ENCODE measurements at places on chromosomes 11 and 22.
A peak's percentile ranks its signal among the peaks of the same experiment; 100 is the strongest.

DNA sequence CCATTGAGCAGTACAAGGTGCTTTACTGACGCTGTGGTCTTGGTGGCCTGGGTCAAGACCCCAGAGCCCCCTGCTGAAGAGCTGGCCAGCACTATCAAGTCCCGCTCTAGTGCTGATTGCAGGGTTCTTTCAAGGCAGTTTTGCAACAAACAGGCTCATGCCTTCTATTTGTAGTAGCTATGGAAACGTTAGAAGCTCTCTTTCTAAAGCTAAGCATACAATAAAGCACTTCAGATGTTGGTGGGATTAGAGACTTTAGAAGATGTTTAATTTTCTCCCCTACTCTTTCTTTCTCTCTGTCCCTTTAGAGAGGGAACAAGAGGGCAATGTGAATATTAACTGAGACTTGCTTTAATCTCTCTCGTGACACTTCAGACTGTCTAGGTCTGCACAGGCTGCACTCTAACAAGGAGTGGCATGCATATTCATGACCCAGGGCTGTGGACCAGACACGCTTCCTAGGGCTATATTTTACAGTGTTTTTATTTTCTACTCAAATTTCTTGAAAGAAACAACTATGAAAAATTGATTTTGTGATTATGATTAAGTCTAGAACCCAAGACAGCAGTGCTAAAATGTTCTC is 138.6 kb downstream of the WNT7B start:
- no peak for DNase-seq

DNA sequence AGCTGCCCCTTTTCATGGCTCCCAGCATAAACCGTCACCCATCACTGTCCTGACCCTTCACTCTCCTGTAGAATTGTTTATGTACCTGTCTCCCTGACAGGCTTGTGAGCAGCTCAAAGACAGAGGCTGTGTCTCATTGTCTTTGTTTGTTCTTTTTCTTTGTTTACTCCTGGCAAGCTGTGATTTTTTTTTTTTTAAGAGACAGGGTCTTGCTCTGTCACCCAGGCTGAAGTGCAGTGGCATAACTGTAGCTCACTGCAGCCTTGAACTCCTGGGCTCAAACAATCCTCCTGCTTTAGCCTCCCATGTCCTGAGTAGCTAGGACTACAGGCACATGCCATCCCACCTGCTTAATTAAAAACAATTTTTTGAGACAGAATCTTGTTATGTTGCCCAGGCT is 9.7 kb downstream of the ARHGAP1 start:
- no peak for DNase-seq

DNA sequence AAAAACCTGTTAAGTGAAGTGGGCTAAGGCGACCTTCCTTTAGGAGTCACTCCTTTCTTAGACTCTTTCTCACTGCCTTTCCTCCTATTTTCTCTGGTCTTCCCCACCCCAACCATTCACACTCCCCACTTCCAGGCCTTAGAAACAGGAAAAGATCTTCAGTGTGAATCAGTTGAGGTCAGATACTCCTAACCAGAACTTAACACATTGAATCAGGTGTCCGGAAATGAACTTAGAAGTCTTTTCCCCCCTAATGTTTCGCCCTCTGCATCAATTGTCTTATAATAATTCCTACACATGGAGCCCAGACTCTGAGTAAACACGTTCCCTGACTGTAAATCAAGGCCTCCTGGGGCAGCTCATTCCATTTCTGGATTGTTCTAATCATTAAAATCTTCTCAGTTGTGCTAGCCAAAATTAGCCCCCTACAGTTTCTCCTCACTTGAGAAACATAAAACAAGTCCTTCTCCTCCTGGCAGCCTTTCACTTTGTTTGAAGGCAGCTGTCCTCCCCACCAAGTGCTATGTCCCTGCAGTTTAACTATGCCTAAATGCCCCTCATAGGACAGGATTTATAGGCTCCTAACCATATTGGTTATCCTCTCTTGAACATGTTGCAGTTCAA is 32.7 kb upstream of the USP47 start:
- DNase-seq: no peak

DNA sequence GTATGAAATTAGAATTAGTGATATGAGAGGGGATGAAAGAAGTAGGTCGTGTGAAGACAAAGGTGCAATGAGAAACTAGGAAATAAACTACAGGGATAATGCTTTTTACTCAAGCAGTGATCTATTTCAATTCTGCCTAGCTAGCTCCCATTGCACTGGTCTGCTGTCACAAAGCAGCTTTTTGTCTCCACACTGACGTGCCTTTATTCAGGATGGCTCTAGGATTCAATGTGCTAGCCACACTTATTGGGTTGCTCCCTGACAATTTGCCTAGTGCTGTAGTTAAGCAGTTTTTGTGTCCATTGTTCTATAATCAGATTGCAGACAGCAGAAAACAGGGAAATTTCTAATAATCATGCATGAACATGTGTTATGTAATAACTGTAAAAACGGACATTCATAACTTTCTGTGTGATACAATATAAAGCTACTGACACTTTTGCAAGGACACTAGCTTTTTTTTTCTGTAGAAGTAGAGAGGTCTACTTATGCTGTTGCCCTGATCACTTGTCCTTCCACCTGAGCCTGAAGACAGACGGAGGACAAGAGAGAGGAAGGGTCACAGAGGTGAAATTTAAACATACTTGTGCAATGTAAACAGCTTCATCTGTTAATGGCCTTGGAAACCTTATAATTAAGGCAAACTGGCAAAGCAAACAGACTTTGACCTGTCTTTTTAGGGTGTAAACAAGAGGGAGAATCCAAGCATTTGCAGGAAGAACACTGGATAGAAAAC is 269.6 kb downstream of the LRRC4C start:
- DNase-seq: no peak

GRCh38 chr11:98587884-98588283 is 432.9 kb upstream of the CNTN5 start:
- no peak for DNase-seq

GRCh38 chr11:111194860-111195568 is 50.5 kb upstream of the POU2AF2 start:
- no peak for DNase-seq

DNA sequence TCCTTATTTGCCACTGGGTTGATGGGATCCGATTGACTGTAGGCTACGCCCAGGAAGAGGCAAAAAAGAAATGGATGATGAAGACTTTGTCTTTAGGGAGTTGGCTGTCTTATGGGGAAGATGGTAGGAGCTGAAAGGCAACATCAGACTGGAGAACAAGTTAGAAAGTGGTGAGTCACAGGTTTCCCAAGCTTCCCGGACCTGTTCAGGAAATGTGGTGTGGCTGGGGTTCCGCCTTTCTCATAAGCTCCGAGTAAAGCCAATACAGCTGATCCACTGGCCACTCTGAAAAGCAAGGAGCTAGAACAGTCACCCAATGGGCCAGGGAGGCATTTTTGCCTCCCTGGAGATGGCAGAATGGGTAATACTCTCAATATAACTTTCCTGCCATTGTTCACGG is 194.5 kb downstream of the SNX19 start:
- no peak for DNase-seq

GRCh38 chr22:27331526-27332281 is 469.9 kb downstream of the MN1 start:
- DNase-seq: no peak

DNA sequence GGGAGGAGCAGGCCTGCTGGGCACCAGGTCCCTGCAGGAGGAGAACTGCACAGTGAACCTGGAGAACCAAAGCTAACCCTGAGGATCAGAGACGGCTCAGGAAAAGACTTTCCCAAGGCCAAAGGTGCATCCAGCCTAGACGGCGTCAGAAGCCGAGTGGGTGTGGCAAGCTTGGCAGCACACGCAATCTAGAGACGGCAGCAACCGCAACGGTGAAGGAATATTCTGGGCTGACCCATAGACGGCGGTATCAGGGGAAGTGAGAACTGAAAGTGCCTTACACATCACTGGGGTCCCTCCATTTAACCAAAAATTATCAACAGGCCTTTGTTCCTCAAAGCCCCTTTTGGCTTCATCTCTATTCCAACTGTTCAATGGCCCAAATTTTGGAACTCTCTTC is 26.2 kb downstream of the SPATA19 start:
- no peak for DNase-seq

- peak; percentile 33 for DNase-seq
Measured at GRCh38 chr11:44556735-44557409, 8.6 kb upstream of the CD82 start.

DNA sequence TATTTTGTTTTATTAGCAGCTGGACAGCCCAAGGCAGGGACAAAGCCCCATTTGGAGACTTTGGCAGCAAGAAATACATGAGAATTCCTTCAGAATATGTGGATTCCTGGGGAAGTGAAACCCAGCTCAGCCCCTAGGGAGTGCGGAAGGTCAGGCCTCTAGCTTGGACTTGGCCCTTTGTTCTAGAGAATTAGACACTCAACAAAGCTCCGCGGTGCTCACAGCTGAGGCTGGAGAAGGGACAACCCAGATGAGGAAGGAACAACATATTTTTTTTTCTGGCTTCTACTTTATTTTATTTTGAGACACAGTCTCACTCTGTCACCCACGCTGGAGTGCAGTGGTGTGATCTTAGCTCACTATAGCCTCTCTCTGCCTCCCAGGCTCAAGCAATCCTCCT is 44.7 kb upstream of the SEPTIN5 start:
- no peak for DNase-seq

DNA sequence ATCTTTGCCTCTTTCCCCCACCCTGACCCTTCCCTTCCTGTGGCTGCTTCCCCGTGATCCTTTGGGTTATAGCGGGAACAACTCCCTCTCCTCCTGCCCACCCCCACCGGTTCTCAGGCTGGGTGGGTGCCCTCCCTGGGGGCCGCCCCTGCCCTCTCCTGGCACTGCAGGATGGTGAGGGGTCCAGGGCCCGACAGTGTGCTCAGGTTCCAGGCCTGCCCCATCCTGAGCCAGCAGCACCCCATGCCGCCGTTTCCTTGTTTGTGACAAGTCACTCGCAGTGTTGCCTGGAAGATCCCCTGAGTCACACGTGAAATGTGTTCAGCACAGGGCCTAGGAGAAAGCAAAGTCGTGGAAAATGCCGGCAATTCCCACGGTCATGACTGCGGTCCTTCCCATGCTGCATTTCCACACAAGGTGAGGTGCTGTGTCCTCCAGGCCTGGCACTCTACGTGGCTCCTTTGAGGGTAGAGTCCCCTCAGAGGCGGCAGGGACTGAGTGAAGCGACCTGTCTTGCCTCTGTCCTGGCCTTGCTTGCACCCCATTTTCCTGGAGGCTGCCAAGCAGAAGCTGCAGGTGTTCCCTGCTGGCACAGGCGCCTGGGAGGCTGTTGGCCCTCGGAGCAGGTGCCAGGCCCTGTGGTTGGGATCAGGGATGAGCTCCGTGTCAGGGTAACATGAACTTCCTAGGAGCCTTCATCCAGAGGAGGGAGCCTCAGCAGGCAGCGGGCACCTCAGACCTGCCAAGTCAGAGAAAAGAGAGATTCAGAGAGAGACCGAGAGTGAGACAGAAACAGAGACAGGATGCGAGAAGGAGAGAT is 80.5 kb upstream of the LINC01488 start:
- no peak for DNase-seq

DNA sequence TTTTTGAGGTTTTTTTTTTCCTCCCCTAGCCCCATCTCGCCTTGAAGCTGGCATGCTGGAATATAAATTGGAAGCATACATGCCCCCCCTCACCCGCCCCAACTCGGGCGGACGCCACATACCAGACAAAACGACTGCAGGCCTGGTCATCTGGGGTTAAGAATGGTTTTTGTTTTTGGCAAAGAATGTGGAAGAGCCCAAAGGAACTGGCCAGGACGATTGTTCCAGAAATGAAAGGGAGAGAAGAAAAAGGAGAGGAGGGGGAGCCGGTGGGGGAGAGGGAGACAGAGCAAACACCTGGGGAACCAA is 25.0 kb downstream of the MN1 start:
- DNase-seq: no peak

- no peak for DNase-seq
Measured at GRCh38 chr22:37184380-37184755, 3.7 kb downstream of the C1QTNF6 start.

- no peak for DNase-seq
Measured at GRCh38 chr11:24575392-24575791, 78.5 kb downstream of the LUZP2 start.

- DNase-seq: no peak
Measured at GRCh38 chr11:1389932-1390568, at the start of gene BRSK2. TSS of gene BRSK2 (plus strand) at chr11:1389934. CDS start at chr11:1390285, 351 bp downstream.

- DNase-seq: no peak
Measured at GRCh38 chr22:20232781-20233180, 35.3 kb downstream of the RTN4R start.

DNA sequence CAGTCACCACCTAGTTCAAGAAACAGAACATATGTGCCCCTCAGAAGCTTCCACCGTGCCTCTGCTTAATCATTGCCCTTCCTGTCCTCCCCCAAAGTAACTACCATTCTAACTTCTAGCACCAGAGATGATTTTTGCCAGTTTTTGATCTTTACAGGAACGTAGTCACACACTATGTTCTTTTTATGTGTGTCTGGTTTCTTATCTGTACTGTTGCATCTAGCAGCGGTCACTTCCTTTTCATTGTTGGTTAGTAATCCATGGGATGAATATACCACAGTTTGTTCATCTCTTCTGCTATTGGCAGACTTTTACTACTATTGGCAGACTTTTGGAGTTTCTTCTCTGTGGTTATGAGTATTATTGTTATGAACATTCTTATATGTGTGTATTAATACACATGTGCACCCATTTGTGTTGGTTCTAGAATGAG is 34.6 kb downstream of the SPECC1L start:
- DNase-seq: peak; percentile 28

DNA sequence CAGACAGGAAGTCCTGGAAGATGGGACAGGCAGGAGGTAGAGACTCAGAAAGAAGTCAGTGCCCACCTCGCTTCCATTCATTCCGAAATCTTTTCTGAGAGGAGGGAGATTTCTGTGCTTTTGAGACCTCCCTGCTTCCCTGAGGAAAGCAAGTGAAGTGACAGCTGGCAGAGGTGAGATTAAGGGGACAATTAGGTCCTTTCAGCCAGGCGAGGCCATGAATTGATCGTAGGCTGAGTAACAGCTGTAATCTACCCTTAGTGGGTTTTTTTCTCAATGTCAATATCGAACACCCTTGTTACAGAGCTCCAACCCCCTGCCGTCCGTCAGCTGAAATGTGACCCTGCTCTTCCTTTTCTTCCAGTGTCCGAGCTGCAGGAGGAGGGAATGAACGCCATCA is 96.0 kb downstream of the PARVA start:
- DNase-seq: no peak

DNA sequence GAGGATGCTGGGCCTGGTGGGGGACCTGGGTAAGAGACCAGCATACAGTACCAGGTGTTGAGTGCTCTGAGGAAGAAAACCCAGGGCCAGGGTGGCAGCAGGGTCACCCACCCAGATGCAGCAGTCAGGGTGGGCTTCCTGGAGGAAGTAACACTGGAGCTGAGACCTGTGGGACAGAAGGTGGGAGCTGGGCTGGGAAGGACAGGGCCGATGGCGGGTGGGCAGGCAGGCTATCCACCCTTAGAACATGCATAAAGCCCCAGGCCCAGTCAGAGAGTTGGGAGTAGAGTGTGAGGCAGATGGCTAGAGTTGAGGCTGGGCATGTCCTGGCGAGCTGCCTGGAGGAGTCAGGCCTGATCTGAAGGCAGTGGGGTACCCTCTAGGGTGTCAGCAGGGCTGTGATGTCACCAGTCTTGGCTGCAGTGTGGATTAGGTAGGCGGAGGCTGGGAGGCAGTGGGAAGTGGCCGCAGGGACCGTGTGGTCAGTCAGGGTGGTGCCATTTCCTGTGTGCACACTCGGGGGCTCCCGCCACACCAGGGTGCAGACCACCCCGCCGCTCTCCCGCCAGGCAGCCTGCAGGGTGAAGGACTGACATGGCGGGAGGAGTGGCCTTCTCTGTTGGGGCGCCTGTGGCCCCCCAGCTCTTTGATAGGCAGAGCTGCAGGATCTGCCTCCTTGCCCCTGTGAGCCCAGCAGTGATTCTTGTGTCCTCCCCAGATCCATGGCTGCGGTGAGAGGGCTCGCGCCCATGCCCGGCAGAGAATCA is 35.3 kb downstream of the IGHMBP2 start:
- DNase-seq: no peak

GRCh38 chr22:41240377-41241132 is at the start of gene CHADL:
TSS of gene CHADL (minus strand) at chr22:41240931. CDS start at chr22:41240881, 50 bp downstream.
- DNase-seq: no peak

Data from HFFc6 (cell line).